ENCODE measurements at places on chromosomes 2 and 18.

GRCh38 chr2:98729652-98730051 lies 1.3 kb downstream of the MGAT4A start:
- DNase-seq = no peak

DNA sequence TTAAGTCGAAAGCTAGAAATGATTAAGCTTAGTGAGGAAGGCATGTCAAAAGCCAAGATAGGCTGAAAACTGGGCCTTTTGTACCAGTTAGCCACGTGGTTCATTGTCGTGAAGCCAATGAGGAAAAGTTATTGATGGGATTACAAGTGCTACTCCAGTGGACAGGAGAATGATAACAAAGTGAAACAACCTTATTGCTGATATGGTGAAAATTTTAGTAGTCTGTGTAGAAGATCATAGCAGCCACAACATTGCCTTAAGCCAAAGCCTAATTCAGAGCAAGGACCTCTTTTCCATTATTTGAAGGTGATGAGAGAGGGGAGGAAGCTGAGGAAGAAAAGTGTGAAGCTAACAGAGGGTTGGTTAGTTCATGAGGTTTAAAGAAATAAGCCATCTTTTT lies 24.1 kb upstream of the RAMP1 start:
- DNase-seq = no peak

DNA sequence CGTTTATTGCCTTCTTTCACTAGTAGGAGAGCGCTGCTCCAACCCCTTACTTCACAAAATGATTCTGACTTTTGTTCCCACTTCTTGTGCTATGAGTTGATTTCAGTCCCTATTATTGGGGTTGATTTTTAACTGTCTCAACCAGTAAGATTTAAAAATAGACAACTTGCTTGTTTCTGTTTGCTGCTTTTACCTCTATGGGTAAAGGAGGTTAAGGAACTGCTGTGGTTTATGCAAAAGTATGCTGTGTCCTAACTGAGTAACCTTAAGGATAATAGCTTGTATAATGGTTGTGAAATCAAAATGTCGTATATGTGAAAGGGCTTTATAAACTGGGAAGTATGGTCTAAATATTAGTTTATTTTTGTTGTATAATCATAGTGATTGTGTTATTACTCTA lies 22.6 kb downstream of the ALMS1 start:
- DNase-seq = no peak

- DNase-seq = no peak
Observed at GRCh38 chr2:206004004-206004693, 81.8 kb downstream of the INO80D start.

DNA sequence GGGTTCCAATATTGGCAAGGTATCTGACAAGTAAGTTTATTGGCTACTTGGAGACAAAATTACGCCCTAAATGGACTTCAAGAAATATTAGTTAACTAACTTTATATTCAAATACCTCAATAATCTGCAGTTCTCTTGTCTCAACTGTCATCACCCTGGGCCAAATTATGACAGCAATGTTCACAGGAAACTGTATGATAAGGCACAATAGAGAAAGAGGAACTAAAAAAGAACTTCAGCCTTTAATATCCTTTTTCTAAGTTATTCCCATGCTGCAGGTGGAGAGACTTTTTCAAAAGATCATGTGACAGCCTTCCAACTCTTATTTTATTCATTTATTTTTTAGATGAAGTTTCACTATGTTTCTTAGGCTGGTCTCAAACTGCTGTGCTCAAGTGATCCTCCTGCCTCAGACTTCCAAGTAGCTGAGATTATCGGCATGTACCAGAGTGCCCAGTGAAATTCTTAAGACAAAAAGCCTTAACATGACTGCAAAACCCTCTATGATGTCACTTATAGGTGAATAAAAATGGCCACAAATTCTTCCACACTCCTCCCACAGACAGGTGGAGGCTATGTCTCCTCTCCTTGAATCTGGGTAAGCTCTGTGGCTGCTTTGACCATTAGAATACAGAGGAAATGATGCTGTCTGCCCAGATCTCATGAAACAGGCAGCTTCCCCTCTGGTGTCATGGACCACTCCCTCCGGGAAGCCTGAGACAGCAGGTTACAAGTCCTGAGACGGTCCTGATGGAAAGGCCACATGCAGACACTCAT lies 211.0 kb downstream of the TGIF1 start:
- no peak for DNase-seq

GRCh38 chr18:75207310-75208154 lies 1.4 kb downstream of the PTGR3 start:
- DNase-seq = no peak

- no peak for DNase-seq
Observed at GRCh38 chr2:73832930-73833329, 4.2 kb downstream of the STAMBP start.

DNA sequence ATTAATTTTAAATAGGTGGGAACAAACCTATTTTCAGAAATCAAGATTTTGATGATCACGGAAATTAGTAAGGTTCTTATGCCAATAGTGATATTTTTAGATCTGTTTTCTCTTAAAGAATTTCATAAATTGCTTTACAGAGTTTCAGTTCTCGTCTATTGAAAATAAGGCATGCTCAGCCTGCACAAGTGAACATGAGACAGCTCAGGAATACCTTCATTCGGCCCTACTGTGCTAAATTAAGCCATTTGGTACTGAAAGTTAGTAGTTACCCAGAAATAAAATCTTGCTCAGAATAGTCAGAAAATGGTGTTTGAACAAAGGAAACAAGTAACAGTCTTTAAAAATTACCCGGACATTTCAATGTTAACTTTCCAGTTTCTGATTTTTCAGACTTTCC lies 60.4 kb downstream of the DLGAP1 start:
- no peak for DNase-seq

DNA sequence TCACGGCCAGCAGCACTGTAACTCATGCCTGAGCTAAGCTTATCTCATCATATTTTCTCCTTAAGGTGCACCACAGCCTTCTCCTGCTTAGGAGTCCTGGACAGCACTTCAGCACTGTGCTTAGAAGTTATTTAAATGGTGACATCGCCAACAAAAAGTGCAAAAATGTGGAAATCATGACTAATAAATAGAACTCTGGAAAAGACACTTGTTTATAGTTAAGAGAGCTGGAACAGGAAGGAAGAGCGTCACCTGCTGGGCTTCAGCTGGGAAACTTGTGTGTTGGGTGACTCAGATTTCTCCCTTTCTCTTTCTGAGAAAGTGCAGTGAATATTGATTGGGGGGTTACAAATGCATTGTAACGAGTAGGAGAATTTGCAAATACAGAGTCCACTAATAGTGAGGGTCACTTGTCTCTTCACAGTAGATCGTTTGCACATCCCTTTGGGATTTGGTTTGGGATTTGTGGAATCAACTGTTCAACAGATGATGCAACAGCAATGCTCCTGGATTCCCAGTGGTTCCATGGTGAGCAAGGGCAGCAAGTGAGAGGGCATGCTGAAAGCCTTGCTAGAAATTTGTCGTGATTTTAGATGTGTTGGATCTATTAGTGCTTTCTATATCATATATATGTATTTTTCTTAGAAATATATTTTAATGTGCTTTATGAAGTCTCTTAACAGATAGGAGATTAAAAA lies 84.2 kb downstream of the DOK6 start:
- DNase-seq = no peak

DNA sequence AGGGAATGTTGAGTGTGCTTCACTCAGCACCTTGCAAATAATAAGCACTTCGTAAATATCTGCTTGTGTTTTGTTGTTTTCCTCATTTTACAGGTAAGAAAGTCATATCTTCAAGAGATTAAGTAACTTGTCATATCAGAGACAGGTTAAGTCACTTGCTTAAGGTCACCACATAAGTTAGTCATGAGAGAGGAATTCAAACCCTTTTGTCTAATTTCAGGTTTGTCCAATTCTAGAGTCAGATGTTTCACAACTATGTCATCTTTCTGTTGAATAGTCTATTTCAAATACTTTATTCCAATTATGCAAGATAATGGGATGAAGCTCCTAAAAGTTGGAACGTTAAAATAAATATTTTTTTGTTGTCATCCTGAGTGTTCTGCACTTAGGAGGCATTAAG lies 13.5 kb upstream of the CUL3 start:
- DNase-seq = no peak

DNA sequence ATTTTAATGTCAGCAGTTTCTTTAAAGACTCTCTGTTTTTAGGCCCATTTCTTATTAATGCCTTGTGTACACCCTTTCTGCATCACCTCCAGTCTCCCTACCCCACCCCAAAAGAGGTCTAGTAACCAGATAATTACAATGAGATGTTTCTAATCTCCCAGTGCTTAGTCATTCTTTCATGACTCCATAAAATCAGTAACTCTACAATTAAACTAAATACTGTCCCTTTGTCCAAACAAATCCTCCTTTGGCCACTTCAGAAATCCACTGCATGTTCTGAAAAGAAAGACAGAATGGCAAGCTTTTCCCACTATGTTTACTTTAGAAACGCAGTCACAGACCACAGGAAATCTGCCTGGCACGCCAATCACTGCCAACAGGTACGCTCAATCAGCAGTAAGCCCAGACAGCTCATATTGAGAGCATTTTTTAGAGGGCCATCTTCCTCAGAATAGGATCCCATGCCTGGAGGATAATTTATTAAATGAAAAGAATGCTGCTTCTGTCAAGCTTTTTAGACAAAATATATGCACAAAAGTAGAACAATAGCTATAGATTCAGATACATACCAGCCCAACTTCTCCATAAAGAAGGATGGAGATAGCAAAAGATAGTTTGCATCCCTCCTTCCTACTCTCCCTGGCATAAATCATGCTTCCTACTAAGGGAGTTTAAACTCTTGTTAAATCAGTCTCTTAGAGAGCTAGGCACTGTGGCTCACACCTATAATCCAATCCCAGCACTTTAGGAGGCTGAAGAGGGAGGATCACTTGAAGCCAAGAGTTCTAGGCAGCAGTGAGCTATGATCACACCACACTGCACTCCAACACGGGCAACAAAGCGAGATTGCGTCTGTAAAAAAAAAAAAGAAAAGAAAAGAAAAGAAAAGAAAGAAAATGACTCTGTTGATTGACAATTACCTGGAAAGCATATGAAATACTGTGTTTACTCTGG lies 14.6 kb downstream of the CLASP1 start:
- DNase-seq = no peak

DNA sequence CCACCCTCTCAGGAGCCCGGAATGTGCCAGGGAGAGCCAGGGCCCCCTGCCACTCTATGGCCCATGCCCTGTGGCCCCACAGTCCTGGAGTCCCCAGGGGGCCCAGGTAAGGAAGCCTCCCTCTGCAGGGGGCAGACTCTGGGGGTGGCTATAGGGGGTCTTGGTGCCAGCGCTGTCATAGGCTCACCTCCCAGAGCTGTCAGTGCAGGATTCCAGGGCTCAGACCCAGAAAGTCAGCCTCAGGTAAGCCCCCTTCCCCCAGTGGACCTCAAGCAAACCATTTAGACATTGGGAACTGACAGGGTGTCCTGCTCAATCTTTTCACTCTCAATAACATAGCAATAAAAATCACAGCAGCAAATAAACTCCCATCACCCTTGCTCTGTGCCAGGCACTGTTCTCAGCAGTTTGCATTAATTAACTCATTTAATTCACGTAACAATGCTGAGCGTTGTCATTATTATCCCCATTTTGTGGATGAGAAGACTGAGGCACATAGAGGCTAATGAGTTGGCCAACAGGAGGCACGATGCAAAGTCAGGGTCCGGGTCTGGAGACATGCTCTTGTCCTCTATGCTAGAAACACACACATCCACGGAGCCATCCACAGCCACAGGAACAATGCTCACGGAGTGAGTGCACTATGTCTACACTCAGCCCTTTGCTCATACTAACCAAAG lies 79.6 kb downstream of the TNS1 start:
- no peak for DNase-seq

GRCh38 chr2:42296226-42296625 lies 64.8 kb downstream of the COX7A2L start:
- no peak for DNase-seq

DNA sequence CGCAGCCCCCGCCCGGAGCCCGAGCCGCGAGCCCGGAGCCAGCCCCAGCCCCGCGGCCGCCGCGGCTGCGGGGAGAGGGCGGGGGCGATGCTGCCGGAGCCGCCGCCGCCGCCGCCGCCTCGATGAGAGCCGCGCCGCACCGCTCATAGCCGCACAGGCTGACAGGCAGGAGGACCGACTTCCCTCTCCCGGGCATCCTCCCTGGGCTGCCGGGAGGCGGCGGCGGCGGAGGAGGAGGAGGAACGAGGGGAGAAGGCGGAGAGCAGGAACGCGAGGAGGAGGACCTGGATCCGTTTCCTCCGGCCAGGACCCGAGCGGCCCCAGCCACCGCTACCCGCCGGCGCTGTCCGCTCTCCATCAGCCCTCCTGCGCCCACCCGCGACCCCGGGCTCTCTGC lies 370 bp downstream of the KLHL29 start:
- no peak for DNase-seq

GRCh38 chr18:72342933-72343332 lies 201.2 kb downstream of the CBLN2 start:
- no peak for DNase-seq

DNA sequence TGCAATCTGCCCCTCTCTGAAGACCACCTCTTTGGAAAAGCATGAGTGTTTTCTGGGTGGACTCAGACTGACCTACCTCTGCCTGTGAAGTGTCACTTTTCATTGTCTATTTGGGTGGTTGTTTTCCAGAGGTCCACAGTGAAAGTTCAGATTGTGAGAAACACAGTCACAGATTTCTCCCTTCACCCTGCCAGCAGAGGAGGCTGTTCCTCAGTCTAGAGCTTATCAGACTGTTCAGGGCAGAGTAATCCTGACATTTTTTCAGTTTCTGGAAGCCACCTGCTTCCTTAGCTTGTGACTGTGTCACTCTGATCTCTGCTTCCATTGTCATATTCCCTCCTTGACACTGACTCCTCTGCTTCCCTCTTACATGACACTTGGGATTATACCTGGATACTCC lies 55.4 kb upstream of the RMP24 start:
- DNase-seq = no peak

DNA sequence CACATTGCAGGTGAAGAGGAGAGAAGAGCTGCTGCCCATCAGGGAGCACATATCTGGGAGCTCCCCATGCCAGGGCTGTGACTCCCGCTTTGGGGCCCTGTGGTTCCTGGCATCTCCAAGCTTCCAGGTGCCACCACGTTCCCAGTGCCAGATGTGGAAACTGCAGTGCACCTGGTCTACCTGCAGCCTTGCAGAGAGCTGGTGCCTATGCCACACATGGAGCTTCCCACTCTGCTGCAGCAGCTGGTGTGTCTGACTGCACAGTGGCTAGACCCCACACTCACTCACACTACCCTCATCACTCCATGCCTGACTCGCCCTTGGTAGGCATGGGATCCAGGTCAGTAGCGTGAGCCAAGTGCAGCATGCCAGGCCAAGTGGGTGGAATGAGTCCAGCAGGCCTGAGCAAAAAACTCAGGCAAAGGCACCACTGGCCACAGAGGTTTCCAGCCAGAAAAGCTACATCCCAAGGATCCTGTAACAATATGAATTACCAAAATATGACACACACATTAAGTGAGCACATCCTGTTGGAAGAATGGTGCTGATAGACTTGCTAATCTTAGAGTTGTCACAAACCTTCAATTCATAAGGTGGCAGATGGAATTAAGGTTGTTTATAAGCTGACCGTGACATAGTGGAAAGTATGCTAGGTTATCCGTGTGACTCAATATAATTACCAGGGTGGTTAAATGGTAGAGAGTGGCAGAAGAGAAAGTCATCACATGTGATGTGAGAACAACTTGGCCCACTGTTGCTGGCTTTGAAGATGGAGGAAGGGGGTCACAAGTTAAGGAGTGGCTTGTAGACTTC lies 150.9 kb downstream of the EHBP1 start:
- no peak for DNase-seq
